ENCODE measurements at places on chromosomes 4 and X. TPM values are rescaled to one million over a fixed set of nuclear protein-coding genes. Genes with fewer than 3 reads are reported as not detected.

GRCh38 chr4:5897674-5898073 lies 4.8 kb upstream of the CRMP1 start:
- no peak for DNase-seq

- no peak for DNase-seq
These were observed 33.8 kb downstream of the RBBP7 start for GRCh38 chrX:16836371-16836770.

DNA sequence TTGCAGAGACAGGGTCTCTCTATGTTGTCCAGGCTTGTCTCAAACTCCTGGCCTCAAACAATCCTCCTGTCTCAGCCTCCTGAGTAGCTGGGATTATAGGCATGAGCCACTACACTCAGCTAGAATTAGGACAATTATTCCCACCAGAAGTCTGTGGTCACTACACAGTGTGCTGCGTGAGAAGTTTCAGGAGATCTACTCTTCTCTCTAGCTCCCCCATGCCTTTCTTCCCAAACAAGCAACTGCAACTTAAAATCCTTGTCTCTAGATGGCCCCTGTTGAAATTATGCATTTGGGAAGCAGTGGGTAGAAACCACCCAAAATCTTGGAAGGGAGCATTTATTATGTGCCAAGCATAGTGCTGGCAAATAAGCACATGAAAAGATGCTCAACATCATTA lies 21.1 kb upstream of the MAP7D3 start:
- DNase-seq: no peak

DNA sequence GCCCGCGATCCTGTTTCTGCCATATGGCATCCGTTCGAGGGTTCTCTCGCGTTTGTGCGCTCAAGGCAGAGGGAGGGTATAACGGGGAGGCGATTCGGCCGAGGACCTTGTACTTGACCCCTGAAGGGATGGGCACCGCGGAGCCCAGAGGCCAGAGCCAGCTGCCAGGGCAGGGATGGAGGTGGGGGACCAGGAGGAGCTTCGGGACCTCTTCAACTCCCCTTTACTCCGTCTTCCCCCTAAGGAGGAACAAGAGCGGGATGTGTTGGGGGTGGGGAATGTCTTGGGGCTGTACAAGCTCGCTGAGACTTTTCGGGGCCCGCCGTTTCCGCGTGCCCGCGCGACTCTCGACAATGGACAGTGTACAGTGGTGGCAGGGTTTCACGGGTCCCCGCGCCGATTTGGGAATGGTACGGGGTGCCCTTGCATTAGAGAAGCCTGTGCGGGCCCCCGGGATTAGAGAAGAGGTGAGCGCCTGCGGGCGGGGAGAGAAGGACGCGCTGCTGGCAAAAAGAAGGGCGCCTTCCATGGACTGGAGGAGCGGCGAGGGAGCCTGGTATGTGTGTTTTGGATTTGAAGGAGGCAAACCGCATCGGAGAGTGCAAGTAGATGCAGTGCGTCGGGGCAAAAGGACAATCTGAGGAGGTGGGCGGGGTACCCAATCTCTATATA lies 760 bp downstream of the UGT8 start:
- DNase-seq: no peak

DNA sequence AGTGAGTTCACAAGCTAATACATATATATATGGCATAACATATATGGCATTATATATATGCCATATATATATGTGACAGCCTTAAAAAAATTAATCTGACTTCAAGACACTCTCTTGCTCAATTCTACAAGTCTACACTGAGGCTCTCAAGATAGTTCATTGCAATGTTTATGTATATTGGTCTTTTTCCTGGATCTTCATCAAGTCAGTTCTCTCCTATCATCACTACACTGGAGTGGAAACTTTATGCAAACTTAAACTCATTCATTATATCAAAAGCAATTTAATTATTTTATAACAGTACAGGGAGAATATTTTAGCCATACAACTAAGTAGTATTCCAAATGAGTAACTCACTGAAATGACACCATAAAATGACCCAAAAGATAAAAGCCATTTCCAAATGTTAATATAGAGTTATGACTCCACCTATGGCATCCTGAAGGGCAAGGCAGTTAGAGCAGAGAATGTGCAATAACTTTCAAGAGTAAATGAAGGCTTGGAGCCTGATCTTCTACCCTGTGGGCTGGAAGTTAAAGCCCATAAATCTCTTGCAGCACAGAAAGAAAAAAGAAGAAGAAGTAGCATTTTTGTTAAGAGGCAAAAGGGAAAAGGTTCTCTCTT lies 176.3 kb upstream of the SLIT2 start:
- DNase-seq: no peak

DNA sequence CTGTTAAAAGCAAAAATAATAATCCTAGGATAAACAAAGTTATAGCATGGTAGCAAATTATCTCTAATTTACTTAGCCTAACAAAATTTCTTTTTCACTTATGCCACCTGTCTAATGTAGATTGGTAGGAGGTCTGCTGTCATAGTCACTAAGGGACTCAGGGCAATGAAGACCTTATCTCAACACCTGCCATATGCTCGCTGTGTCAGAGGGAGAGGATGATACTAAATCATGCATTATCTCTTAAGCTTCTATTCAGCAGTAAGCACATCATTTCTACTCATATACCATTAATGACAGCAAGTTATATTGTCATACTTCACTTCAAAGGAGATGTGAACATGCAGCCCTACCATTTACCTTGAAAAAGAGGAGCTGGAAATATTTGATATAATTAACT lies 44.1 kb downstream of the AFM start:
- no peak for DNase-seq

- DNase-seq: no peak
These were observed 5.6 kb downstream of the PRDM8 start for GRCh38 chr4:80202741-80203553.

DNA sequence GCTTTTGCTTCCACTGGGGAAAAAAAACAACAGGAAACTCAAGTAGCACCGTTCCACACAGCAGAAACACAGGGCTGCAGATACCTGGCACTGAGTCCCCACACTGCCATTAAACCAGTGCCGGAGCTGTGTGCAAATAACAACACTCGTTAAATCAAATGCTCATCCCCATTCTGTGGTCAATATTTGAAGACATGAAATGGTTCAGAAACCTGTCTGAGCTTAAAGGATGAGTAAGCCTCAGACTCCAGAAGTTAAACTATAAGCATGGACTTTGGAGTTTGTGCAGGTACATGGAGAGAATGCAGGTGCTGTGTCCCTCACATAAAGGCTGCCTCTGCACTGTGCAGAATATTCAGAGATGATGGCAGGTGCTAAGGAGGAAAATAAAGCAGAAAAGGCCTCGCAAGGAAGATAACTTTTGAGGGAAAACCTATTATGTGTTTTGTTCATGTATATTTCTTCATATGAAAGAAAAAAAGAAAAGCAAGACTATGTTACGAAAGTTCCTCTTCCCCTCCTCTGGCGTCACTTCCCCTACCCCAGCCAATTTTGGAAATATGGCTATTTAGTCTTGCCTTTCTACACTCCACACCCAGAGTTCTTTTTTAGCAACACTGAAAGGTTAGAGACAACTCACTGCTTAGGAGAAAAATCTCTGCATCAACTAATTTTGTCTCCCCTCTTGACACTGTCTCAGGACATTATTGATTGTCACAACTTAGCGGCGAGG lies 4.6 kb downstream of the MPP1 start:
- DNase-seq: no peak

DNA sequence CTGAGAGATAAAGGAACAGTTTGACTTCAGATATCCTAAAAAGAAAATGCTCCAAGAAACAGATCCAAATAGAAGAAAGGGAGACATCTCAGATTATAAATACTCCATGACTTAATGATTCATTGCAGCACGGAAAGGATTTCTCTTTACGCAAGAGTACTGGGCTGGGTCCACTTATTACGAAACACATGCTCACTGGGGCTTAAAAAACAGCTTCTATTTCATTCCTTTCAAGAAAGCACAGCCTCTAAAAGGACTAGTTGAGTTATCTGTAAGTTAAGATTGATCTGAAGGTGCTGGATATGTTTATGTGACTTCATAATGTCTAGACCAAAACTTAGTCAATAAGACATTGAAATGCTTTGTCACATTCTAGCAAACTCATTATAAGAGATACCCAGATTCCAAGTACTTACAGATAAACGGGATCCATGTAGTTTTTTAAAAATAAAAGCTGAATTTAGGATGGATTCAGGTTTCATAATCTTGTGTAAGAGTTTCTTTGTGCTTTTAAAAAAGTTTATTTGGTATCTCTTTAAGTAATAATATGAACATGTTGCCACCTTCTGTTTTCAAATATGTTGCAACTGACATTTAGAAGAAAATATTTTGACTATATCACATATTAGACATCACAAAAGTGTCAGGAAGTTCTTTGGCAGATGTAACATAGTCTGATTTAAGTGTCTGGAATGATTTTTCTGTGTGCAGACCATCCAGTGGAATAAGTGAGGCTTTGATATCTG lies 109.5 kb upstream of the MYOZ2 start:
- no peak for DNase-seq

DNA sequence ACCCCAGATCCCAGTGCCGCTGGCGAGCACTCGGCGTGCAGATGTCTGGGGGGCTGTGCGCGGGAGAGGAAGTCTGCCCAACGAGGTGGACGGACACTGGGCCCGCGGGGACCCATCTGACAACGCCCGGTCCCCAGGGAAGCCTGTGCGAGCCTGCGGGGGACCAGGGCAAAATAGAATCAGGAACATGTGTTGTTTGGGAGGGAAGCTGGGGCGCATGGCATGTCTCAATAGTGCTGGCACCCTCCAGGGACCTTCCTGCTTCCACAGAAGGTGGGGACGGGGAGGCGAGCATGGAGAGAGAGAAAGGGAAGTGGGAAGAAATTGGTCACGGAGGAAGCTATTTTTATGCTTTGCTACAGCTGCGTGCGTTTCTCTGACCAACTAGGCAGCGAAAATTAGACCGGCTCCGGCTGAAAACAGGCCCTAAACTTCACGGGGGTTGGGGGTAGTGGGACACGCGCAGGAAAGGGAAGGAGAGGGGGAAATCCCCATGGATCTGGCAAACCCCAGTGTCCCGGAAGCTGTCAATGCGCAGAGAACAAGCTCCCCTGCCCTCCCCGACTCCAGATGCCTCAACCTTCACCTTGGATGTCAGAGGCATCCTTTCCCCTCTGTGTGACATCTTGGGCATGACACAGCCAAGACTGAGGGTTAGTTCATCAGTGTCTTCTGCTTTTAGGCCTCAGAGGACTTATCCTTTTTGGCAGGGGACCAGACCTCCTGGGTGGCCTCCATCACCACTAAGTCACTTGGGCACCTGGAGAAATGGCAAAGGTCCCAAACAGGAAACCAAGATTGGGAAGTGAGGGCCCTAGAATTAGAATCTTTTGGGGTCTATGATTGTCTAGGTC lies 169.8 kb upstream of the BCOR start:
- no peak for DNase-seq

GRCh38 chr4:12545812-12546211 lies 938.3 kb downstream of the RAB28 start:
- DNase-seq: no peak

GRCh38 chr4:140308366-140309123 lies 64.9 kb upstream of the SCOC start:
- DNase-seq: peak; percentile 40

DNA sequence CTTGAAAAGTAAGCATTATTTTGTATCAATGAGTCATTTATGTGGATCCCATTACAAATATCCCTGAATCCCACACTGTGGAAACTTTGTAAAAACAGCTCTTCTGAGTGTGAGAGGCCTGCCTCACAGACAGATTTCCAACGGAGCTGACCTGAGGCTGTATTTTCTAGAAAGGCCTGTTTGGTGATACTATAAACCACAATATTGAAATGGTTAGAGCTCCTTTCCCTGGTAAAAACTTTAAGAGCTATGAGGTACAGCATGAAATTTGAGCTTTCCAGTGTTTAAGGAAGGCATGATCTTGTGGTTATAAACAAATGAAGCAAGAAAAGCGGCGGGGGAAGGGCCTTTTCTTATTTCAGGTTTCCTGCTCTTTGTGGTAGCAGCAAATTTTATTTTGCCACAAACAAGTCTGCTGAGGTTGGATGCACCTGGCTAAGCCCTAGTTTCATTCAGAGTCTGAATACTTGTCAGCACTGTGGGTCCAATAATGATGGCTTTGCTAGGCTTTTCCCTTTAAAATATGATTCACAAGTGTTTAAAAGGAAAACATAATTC lies 86.8 kb upstream of the ETNPPL start:
- DNase-seq: no peak

GRCh38 chr4:26074712-26075430 lies 160.9 kb downstream of the SMIM20 start:
- DNase-seq: no peak

DNA sequence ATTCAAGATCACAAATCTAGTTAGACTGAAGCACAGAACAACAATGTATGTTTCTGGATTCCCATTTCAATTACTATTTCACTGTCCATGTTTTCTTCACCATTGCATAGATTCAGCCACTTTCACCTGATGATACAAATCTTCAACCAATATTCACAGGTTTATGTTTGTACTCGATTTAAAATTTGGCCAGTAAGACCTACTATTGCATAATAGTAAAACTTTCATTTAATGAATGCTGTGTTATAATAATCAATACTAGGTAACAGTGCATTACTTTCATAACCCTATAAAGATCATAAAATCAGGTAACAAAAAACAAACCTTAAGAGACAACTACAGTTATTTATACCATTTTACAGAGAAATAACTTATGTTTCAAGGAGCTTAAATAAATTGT lies 2209.1 kb downstream of the ARAP2 start:
- no peak for DNase-seq

GRCh38 chrX:88378406-88378805 lies 368.6 kb upstream of the CPXCR1 start:
- no peak for DNase-seq

DNA sequence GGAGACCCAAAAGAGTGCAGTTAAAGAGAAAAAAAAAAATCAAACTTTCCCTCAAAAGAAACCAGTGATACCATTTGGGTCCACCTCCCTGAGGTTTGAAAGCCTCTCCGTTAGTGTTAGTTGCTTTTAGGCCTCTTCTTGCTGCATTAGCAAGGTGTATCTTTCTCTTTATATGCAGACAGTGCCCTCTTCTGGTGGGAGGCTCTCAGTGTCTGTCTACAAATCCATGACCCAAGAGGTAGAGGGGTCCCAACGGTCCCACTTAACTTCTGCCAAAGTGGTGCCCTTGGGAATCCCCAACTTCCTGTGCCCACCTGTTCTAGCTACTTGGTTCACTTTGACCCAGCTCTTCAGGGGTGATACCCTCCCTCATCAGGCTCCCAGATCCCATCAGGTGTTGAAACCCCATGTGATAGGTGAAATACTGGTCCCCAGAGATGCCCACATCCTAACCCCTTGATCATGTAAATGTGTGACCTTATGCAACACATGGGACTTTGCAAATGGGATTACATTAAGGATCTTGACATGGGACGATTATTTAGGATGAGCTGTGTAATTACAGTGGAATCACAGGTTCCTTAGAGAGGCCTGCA lies 63.7 kb upstream of the CD99 start:
- DNase-seq: no peak

The PARM1 gene
- 53.1 TPM for polyA plus RNA-seq

The RPL10 gene
- polyA plus RNA-seq: 6,186 TPM

The LONRF3 gene
- polyA plus RNA-seq: 3.5 TPM

The C4orf50 gene
- polyA plus RNA-seq: 0.01 TPM

All from forelimb muscle (tissue), 1 donor.